ENCODE measurements at places on chromosomes 2 and 18.

DNA sequence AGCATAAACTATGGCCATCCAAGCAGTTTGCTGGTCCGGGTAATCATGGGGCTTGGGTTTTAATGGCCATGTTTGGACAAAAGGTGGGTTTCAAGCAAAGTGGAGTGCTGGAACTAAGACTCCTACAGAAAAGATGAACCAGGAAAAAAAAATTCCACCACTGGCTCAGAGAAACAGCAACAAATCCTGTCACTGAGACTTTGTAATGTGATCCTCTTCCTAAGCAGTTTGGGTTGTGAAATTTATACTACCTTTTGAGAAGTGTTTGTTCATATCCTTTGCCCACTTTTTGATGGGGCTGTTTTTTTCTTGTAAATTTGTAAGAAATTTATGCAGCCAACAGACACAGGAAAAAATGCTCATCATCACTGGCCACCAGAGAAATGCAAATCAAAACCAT, 40.2 kb downstream of the MRPL33 start:
- DNase-seq, result no peak

- DNase-seq, result no peak
These were observed 11.9 kb downstream of the MSH2 start for GRCh38 chr2:47414682-47415458.

DNA sequence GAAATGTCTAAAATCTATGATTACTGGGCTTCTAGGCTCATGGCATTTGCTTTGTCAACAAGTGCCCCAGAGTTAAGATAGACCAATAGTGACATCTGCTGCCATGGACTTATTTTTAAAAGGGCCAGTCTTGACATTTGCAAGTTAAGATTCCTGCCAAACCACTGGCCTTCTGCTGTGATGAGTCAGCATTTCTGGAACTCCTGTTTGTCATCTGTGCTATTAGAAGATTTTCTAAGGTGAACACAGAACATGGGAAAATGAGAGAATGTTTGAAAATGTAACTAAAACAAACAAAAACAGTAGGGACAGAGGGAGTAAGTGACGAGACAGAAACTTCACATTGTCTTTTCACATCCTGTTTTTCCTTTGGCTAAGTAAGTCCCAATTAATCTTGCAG, 93.7 kb upstream of the WDR75 start:
- DNase-seq, result no peak

DNA sequence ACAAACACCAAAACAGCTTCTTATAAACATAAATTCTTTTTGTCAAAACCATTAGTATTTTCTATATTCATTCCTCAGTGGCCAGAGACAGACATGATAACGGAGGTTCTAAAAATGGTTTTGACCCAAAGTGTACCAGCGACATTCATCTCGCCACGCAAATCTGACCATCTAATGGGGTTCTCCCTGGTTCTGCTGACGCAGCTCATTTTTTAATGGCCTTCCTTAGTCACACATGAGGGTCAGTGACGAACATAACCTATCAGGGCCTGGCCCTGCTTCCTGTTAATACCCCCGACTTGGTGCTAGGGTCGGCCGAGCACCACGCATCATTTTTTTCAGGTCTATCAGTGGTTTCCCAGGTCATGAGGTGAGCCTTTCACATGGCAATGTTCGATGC, 45.9 kb upstream of the ARL4C start:
- no peak for DNase-seq

DNA sequence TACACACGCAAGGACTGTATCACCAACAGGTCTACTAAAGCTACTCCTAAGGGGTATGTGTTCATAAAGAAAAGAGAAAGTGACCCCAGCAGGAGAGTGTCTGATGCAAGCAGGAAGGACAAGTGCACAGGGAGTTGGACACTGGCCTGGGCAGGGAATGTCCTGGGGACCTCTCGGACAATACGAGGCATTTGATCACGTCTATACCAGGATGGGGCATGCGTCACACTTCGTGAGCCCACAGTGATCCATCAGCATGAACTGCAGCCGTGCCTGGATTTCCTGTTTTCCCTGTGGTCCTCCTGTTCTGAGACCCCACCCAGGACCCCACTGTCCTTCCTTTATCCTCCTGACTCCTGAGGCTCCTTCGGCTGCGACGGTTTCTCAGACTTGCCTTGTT, 113.9 kb downstream of the HDAC4 start:
- DNase-seq, result no peak

DNA sequence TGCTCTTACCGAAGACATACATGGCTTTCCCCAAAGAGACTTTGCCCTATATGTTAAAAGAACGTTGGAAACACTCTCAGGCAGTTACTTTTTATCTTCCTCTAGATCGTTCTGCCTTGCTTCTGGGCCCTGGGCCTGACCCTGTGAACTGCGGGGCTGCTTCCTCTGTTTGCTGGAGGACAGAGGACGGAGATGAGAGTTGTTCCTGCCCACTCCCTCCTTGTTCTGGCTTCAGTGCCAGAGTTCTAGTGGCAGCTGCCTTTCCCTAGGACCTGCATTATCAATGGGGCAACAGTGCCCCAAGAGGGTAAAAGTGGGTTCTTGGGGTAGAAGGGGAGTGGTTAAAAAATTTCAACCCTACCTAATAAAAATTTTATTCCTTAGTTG, 6.5 kb upstream of the FN1 start:
- DNase-seq, result no peak

- DNase-seq, result no peak
These were observed 25.2 kb downstream of the IFIH1 start for GRCh38 chr2:162293122-162293786.

DNA sequence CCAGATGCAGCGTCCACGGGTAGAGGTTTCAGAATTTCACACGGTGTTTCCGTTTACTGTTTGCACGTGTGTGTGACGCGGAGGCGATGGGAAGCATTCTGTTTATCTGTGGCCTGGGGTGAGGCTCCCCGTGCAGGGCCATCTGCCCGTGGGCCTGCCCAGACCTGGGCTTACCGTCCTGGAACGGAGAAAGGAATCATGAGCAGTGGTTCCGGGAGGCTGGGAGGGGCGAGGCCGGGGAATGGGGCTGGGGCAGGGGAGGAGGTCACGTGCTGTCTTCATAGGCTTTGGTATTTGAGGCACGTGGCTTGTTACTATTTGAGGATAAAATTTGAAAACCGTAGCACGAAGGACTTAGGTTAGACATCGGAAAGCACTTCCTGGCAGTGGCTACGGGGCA, 77.9 kb downstream of the RTP5 start:
- no peak for DNase-seq

DNA sequence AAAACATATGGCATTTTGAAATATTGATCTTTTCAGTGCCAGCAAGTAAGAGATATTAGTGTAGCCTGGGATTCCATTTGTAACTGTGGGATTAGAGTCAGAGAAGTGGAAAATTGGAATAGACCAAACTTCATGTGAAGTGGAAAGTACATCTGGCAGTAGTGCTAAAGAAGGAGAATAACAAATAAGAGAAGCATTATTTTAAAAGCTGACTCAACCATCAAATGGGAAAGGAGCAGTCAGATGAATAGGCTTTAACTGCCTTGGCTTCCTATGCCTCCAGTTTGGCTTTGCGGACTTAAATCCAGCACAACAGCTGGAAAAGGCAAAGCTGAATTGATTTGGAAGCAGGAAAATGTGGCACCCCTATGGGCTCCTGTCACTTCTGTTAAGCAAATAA, 623.1 kb downstream of the TSN start:
- no peak for DNase-seq

- no peak for DNase-seq
These were observed 11.3 kb downstream of the OSR1 start for GRCh38 chr2:19346983-19347618.

DNA sequence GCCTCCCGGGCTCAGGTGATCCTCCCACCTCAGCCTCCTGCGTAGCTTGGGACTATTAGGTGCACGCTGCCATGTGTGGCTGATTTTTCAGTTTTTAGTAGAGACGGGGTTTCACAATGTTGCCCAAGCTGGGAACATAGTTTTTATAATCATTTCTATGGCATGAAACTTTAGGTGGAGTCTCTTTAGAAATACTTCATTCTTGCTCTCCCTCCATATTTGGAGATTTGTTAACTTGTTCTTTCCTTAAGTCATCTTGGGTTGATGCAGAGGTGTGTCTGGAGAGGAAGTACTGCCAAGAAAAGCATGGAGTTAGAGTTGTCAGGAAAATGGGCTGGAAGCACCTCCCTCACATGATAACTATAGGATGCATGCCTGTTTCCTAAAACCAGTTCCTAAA, 17.4 kb downstream of the ZNF532 start:
- no peak for DNase-seq

- DNase-seq, result no peak
These were observed 59.6 kb downstream of the CABYR start for GRCh38 chr18:24198461-24198860.

DNA sequence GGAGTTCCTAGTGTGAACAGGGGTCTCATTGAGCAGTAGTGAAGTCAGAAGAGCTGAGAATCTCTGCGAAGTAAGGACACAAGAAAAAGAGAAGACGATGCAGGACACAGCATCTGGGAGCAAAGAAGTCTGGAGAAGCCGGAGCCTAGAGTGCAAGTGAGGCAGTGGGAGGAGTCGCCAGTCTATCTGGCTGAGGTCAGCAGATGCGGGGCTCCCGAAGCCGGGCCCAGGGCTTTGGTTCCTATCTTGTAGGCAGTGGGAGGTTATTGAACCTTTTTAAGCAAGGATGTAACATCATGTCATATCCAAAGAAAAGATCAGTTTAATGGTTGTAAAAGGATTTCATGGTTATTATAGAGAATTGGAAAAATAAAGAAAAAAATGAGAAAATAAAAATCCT, 90.8 kb upstream of the KCTD1 start:
- no peak for DNase-seq

DNA sequence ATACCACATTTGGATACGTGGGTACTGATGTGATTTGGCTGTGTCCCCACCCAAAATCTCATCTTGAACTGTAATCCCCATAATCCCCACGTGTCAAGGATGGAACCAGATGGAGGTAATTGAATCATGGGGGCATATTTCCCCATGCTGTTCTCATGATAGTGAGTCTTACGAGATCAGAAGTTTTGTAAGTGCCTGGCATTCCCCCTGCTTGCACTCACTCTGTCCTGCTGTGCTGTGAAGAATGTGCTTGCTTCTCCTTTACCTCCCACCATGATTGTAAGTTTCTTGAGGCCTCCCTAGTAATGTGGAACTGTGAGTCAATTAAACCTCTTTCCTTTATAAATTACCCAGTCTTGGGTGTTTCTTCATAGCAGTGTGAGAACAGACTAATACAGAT, 70.3 kb downstream of the CHST9 start:
- DNase-seq, result no peak

DNA sequence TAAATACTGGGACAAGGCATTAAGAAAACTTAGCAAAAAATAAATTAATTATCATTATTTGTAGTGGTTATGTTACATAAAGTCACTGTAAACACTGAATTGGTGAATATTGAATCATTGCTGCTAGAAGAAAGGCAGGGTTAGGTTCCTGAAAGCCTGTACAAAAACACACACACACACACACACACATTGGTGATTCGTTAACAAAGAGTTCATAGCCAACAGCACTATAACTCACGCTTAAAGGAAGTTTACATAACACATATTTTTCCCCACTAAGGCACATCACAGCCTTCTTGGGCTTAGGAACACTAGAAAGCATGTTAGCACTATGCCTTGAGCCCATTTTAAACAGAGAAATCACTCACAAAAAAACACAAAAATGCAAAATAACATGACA, 690.0 kb upstream of the PIK3C3 start:
- DNase-seq, result no peak

DNA sequence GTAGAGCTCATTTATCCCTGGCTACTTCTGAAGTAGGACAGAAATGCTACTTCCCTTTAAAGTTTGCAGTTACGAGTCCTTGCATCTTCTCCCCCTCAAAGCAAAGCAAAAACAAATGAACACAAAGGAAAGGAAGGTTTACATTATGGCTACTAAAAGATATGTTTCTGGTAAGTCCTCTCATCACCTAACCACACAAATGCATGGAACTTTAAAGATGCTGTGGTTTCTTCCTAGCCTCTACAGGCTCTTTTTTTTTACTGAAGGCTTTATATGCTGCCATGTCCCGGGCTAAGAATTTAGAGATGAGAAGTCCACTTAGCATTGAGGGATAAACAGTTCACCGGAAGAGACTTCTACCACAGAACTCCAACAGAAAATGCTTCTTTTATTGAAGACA, 291.2 kb downstream of the SS18 start:
- DNase-seq, result no peak

DNA sequence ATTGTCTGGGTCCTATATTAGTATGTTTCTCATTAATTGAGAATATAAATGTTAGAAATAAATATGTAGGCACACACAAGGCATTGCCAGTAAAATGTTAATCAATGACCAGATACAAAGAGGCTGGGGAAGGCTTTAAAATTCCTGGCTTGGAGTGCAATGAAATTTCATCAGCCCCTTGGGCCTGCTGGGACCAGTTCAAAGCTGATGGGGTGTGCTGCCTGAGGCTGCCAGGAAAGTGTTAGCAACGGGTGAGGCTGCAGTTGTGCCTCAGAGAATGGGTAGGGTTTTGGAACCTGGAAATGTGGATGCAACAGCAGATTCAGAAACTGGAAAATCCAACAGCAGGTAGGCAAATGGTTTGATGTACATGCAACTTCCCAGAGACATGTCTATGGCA, 68.9 kb downstream of the DIPK1C start:
- no peak for DNase-seq

DNA sequence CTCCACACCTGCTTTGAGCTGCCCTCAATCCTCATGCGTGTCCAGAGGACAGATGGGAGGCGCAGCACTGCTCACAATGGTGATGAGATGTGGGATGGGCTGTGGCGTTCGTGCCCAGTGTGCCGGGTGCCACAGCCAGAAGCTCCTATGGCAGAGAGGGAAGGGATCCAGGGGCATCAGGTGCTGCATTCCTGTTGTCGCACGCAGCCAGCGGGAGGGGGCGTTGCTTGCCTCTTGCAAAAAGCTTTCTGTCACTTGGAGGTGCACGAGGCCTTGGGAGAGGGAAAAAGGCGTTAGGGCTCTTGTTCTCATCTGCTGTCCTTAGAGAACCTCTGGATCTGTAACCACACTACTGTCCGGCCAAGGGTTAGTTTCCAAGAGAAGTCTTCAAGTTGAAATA, 29.2 kb upstream of the ALLC start:
- peak; percentile 52 for DNase-seq

DNA sequence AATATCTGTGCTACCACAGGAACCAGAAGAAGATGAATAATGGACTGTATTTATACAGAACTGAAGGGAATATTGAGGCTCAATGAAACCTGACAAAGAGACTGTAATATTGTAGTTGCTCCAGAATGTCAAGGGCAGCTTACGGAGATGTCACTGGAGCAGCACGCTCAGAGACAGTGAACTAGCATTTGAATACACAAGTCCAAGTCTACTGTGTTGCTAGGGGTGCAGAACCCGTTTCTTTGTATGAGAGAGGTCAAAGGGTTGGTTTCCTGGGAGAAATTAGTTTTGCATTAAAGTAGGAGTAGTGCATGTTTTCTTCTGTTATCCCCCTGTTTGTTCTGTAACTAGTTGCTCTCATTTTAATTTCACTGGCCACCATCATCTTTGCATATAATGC, 1399.9 kb downstream of the DPP10 start:
- DNase-seq, result no peak

GRCh38 chr2:5391362-5391761, 300.8 kb upstream of the SOX11 start:
- DNase-seq, result no peak
